H54 (cell line): ENCODE measurements at places on chromosomes 2 and 18.

- no peak for DNase-seq
Observed at GRCh38 chr2:38533180-38533579, 69.5 kb downstream of the HNRNPLL start.

GRCh38 chr2:222797261-222797660 lies 63.6 kb upstream of the ACSL3 start:
- DNase-seq: no peak

DNA sequence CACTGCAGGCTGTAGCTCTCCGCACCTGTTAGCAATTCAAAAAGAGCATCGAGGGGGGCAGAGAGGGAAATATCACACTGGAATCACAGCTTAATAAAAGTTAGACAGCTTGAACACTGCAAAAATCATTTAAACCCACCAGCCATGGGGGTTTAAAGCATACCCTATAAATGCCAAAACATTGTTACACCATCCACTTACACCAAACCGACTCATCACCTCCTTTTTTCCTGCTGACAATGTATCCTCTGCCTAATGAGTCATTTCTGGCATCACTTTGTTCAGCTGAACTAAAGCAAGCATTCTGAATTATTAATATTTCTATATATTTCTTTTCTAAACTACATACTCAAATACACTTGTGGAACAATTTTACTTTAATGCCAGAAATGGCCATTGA lies 21.6 kb downstream of the MC4R start:
- no peak for DNase-seq

- no peak for DNase-seq
Observed at GRCh38 chr2:241867776-241868420, 1.6 kb upstream of the RTP5 start.

DNA sequence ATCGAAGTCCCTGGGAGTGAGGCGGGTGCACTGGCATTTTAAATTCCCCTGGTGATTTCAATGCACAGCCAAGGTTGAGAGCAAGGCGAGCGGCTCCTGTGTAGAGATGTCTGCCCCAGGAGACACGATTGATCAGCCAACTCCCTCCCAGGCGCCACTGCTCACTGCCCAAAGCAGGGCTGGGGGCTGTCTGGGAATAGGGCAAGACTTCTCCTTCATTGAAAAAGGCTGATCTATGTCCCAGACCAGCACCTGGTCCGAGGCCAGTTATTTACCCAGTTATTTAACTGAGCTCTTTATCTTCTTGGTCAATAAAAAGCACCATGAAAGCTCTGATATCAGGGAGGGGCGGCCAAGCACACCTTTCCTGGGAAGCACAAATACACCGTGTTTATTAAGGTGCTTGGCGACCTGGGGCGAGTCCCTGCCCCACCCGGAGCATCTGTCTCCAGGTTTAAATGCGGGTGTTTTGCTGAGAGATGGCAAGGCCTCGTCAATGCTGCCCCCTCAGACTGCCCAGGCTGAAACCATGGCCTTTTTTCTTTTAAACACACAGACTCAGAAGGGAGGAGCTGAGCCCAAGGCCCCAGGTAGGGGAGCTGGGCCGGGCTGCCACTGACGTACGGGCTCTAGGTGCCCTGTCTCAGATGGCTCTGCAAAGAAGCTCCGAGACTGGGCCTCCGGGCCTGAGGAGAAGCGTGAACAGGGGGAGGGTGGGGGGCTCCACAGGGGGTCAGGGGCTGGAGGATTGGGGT lies 73.9 kb upstream of the HPCAL1 start:
- DNase-seq: no peak

DNA sequence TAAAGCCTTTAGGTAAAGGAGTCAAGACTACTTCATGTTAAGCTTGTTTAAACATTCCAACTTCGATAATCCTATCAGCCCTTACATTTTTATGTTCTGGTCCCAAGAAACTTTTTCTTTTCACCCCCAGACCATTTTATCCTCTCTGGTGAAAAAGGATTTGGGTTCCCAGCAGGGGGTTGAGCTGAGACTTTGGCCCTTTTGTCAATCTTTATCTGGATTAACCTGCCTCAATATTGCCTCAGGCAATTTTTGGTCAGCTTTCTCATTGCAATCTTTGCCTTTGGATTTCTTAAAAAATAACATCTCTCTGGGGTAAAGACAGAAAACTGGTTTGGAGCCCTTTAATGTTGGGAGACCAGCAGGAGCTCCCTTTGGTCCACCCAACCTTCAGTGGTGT lies 33.9 kb upstream of the CSRNP3 start:
- no peak for DNase-seq

DNA sequence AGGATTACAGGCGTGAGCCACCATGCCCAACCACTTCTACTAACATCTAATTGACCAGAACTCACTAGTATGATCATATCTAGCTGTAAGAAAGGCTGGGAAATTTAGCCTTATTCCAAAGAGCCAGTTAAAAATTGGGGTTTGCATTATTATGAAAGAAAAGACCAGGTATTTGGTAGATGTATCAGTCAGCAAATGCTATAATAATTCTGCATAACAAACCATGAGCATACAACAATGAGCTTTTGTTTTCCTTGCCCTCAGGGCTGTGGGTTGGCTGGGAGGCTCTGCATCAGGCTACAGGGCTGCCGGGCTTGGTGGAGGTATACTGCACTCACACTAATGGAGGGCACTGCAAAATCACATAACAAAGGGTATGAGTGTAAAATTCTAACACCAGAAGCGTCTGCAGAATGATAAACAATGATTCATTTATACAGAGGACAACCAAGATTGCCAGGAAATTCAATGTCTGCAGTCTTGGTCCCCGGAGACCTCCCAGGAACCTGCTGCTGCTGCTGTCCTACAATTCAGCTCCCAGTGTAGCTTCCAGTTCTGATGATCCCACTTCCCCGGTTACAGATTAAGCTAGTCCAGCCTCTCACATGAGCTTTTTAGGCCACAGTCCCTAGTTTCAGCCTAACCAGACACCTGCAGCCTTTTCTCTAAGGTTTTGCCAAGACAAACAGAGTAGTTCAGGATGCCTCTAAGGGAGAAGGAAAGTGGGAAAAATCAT lies 32.2 kb upstream of the ST3GAL5 start:
- DNase-seq: no peak

- DNase-seq: no peak
Observed at GRCh38 chr2:132560562-132560961, 109.4 kb downstream of the LYPD1 start.

GRCh38 chr2:29108225-29108624 lies 7.0 kb upstream of the CLIP4 start:
- DNase-seq: peak; percentile 69
